ENCODE measurements at places on chromosomes 4 and X. TPM values are rescaled to one million over a fixed set of nuclear protein-coding genes. Genes with fewer than 3 reads are reported as not detected.

- DNase-seq = peak; percentile 9
Observed at GRCh38 chr4:144861471-144861870, 215.5 kb downstream of the HHIP start.

DNA sequence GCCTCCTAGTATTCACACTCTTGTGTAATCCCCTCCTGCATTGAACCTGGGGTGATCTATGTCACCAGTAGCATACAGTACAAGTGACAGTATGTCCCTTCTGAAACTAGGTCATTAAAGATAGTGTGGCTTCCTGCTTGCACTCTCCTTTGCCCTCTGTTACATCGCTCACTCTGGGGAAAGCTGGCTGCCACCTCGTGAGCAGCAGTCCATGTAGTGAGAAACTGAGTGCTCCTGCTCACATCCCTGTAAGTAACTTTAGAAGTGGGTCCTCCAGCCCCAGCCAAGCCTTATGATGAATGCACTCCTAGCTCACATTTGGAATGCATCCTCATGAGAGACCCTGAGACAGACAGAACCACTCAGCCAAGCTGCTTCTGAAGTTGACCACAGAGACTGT, 89.8 kb upstream of the TNIP3 start:
- no peak for DNase-seq

HMGN5 gene
- 8.3 TPM for polyA plus RNA-seq

- no peak for DNase-seq
Observed at GRCh38 chr4:71729856-71730255, 54.0 kb downstream of the GC start.

GRCh38 chr4:26753617-26754016, 107.0 kb upstream of the STIM2 start:
- peak; percentile 39 for DNase-seq

DNA sequence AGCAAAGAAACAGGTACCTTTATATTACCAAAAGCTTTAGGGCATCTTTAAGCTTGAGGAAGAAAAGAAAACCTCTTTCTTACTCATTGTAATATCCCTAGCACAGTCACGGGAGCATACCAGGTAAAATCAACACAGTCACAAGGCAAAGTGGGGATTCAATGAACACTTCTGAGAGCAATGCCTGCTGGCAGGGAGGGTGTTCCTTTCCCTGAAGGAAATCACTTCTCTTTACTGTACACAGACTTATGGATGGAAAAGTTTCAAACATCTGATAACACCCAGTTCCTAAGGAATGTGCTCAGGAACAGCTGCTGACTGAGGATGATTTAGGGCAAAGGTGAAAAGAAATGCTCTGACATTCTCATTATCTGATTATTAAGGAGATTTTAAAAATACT, 94.8 kb downstream of the MAML3 start:
- DNase-seq = peak; percentile 65

Measured in hepatocyte (in vitro differentiated cells).